ENCODE measurements at places on chromosomes 7 and 10.
A peak's percentile ranks its signal among the peaks of the same experiment; 100 is the strongest.

GRCh38 chr7:47449810-47450590, 131.9 kb downstream of the TNS3 start:
- no peak for DNase-seq

DNA sequence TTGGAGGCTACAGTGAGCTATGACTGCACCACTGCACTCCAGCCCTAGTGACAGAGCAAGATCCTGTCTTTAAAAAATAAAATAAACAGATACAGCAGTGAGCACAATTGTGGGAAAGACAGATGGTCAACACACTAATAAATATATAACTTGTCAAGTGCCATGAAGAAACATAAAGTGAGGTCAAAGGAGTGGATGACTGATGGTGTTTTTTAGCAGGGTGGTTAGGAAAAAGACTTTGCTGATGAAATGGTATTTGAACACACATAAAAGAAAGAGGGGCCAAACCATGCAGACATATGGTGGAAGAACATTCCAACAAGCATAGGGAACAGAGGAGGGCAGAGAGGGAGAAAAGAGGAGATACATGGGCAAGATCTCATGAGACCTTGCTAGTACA, 392.7 kb upstream of the AUTS2 start:
- no peak for DNase-seq

DNA sequence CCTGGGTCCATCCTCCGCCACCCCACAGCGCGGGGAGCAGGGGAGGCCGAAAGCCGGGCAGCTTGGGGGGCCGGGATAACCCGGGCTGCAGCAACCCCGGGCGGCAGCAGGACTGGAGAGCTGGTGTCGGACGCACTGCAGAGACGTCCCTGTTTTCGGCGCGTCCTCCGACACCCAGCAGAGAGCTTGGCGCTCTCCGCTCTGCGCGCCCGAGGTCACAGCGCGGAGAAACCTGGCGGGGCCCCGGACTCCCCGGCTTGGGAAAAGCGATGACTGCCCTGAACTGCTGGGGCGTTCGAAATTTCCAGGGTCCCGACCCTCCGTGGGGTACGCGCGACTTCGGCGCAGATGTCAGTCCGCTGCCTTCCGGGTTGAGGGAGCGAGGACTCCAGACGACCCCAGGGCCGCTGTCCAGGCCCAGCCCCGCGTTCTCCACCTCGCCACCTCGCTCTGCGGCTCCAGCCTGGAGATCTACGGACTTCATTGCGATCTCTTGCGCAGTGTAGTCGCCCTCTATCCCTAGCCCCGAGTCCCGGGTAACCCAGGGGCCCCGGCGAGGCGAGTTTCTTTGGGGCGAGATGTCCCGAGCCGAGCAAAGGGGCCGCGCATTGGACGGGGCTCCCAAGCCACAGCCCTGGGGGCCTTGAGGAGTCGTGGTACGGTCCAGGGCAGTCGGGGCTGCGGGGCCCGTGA, 617 bp upstream of the FOXI2 start:
- DNase-seq, result no peak

GRCh38 chr7:131302876-131303707, 24.6 kb upstream of the MKLN1 start:
- no peak for DNase-seq

GRCh38 chr10:116803451-116804249, 45.6 kb upstream of the ENO4 start:
- no peak for DNase-seq

DNA sequence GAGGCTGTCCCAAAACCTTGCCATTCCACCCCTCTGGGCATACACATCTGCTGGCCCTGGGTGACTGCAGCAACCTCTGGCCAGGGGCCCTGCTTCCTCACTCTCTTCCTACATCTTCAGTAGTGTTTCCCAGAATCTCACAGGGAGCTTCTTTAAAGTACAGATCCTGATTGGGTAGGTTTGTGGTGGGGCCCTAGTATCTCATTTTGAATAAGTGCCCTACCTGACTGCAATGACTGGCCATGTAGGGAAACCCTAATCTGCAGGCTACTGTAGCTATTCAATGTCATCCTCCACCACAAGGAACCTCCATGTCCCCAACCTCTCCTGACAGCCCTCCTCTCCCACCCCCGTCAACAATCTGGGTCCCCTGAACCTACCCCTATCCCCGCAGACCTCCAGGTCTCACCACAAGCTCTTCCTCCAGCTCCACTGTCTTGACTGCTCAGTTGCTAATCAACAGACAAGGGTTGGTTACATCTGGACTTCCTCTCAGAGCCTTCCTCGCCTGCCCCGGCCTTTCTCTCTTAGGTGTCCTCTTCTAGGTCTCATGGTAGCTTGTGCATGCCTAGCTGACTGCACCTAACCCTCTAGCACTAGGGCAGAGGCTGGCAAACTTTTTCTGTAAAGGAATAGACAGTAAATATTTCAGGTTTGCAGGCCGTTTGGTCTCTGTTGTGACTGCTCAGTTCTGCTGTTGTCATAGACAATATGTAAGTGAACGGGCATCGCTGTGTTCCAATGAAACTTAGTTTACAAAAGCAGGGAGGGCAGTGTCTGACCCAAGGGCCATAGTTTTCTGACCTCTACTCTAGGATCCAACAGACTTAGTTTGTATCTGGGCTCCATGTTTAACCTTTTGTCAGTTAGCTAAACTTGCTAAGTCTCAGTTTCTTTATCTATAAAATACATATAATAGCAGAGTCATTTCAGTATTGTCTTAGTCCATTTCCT, 121.1 kb downstream of the AOAH start:
- no peak for DNase-seq

DNA sequence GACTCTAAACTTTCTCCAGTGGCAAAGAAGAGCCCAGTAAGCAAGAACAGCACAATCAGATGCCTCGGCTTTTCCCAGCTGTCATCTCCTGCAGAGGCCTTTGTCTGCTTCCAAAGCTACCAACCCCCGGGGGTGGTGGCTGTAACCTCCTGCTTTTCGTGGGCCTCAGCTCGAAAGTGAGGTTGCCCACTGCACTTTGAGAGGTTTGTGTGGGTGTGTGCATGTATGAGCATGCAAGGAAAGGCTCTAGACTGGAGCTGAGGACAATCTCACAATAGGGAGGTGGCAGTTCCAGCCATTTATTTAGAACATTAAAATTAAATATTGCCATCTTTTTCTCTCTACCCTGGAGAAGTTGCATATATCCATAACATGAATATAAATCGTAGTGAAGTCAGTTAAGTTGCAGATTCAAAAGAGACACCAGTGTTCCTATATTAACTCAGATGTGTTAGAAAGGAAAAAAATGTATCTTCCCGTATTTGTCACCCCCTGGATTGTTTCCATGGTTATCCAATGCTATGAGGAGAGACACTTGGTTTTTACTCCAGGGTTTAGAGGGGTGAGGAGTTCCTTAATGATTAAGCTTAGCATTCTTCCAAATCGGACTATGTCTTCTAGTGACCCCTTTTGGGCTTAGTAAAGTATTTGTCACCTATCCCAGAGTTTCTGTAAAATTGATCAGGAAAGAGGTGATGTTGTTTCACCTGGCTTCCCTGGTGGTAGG, 781.1 kb downstream of the INHBA start:
- DNase-seq, result no peak

DNA sequence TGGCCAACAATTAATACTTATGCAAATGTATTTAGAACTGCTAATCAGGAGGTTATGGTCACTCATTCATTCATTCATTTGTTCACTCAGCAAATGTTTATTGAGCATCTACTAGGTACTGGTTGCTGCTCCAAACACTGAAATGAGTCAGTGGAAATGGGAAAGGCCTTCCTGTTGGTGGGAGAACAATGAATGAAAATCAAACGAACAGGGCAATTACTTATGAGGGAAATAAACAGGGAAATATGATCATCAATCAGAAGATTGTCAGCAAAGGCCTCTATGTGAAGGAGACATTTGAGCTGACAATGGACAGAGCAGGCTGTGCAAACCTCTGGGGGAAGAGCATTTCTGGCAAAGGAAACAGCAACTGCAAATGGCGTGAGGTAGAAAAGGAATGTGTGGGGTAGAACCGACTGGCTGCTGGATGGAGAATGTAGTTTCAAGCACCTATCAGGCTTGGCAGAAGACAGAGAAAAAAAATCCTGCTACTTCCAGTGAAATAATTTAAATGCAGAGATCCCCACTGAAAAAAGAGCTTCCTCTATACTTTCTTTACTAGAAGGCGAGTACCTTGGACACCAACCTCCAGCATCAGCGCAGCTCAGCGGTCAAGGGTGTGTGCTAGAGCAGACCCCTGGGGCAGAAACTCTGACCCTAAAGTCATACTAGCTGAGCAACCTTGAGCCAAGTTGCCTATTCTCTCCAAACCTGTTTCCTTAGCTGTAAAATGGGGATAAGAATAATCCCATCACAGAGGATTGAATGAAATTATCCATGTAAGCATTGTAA, 108.8 kb upstream of the EEPD1 start:
- DNase-seq, result no peak

DNA sequence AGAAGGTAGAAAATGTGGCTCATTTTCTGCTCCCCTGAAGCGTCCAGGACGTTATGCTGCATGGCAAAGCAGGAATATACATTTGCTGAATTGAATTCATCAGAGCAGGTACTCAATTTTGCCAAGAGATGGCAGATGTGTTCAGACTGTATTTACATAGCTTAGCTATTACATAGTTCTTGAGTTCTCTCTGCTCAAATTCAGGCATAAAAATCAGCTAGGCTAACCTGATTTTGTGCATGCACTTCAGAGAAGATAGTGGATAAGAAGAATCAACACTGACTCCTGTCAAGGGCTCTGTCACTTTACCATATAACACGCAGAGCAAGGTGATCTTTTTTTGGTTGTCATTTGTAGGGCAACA, 209.2 kb upstream of the FAM3C start:
- no peak for DNase-seq

DNA sequence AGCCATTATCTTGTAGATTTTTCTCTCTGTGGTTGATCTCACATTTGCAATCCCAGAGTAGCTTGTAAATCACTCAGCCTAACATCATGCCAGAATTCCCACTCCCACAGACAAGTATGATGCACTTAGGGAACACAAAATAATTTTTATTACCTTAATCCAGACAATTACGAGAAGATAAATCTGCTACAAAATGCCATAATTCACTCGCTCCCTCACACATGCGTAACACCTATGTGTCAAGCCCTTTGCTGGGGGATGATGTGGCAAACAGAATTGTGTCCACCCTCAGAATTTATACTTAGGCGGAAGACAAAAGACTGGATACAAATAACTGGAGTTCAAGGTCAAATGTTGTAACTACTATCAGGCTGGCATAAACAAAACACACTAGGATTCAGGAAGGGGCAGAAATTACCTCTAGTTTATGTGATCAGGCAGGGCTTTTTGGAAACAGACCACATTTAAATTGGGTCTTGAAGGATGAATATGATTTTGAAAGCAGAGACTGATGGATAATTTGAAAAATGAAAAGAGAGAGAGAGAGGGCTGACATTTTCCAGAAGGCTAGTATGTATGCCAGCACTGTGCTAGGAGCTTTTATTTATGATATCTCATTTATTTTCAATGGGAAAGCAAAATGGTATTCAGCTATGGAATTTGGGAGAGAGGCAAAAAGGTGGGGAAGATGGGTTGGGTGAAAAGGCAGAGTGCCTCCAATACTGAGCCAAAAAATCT, 69.8 kb downstream of the DOCK4 start:
- no peak for DNase-seq

GRCh38 chr7:151088856-151089699, 2.8 kb downstream of the AGAP3 start:
- DNase-seq, result peak; percentile 24

DNA sequence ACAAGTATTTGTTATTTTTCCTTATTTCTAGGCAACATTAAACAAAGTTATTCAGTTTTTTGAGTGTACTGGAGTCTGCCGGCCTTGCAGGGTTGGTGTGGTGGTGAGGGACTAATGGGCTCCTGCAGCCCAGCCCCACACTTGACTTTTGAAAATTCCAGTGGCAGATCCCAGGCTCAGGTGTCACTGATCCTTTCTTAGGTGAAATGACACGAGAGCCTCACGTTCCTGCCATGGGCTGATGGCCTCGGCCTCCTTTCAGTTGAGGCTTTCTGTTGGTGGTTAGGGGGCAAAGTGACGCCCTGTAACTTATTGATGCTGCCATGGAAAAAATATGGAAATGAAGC, 117.9 kb downstream of the NKX6-2 start:
- no peak for DNase-seq

DNA sequence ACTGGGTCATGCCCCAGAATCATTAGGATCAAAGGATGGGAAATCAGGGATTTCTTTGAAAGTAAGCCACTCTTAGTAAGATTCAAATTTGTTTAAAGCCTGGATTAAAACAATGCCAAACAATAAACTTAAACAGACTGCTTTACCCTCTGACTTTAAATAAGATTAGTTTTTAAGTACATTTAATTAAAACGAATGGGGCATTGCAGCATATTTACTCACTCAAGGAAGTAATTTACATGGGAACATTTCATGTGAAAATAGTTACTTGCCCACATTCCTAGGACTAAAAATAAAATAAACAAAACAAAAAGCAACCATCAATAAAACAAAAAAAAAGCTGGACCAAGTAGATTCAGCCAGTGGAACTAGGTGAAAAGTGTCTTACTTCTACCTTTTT, 7.8 kb downstream of the ABLIM1 start:
- no peak for DNase-seq

- no peak for DNase-seq
Observed at GRCh38 chr7:49766966-49767365, 6.5 kb upstream of the VWC2 start.

GRCh38 chr10:77925795-77926565, 575 bp downstream of the DLG5 start:
- no peak for DNase-seq

GRCh38 chr7:139109983-139110411, 477 bp upstream of the ZC3HAV1 start:
- no peak for DNase-seq

DNA sequence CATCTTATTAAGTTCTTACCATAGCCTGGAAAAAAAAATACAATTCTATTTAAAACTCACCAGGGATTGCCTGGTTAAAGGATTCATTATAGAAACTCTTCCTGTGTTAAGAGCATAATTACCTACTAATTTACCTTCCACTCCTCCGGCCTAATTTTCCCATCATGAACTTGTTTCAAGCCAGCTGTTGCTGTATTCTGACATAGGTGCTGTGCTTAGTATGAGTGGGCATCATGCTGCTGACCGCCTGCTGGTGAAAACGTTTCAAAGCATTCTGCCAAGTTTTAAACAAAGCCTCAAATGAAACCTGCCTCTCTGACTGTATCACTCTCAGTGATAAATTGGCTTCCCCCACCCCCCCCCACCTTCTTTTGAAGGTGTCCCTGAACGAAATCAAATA, 47.8 kb upstream of the KCNMA1 start:
- no peak for DNase-seq

DNA sequence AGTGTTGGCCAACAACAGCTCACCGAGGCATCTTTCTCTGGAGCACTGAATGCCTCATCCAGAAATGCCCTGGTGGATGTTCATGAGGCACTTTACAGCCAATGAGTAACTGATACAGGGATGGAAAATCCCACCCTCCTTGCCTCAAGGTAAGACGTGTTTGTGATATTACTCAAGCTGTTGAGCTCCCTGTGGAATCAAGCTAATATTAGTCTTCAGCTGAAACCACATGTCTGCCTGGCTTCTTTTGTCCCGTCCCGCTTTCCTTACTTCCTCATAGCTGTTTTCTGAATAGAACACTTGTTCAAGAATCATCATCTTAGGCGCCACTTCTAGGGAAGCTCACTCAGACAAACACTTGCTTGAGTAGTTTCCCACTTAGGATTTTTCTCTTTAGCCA, 422.4 kb downstream of the INHBA start:
- DNase-seq, result no peak
